ENCODE measurements at places on chromosomes 2 and 18.

GRCh38 chr2:65053199-65053598, 3.0 kb upstream of the CEP68 start:
- peak; percentile 54 for DNase-seq

DNA sequence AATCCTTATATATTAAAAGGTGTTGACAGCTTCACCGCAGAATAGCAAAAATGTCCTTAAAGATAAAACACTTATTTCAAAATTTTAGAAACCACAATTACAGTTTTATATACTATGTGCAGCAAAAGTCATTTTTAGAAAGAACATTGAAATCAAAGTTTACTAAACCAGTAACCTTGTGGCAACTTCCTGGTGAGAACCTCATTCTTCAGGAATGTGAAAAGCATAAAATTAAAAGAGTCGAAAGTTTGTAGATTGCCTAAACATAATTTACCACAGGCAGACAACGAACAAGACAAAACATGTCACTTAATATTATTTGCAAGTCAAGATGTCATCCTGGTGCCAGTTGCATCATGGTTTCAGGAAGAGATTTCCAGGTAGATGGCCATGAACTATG, 108.3 kb upstream of the NRP2 start:
- no peak for DNase-seq

GRCh38 chr18:76750269-76750668, 72.1 kb upstream of the ZNF236 start:
- DNase-seq, result no peak

DNA sequence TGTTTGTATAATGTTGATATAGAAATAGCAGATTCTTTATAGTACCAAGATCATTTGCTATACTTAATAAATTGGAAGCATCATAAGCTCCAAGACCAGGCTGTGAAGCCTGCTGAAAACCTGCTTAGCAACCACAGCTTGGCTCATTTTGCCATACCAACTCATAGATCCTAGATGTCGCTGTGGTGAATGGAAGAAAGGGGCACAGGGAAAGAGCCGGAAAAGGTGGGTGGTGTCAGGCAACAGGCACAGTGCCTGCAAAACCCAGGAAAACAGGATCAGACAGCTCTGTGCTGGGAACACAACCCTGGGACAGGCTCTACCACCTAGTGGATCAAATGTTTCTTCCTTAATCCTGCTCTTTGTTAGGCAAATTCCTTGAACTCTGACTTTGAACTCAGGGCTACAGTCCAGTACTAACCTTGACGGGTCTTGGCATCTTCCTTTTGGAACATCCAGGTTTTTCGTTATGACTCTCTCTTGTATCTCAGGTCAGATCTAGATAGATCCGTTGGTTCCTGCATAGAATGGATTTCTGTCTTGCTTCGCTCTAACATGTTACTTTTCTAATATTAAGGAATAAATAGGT, 31.6 kb downstream of the TWSG1 start:
- DNase-seq, result no peak

GRCh38 chr2:207950063-207950760, 75.1 kb downstream of the PLEKHM3 start:
- DNase-seq, result no peak

DNA sequence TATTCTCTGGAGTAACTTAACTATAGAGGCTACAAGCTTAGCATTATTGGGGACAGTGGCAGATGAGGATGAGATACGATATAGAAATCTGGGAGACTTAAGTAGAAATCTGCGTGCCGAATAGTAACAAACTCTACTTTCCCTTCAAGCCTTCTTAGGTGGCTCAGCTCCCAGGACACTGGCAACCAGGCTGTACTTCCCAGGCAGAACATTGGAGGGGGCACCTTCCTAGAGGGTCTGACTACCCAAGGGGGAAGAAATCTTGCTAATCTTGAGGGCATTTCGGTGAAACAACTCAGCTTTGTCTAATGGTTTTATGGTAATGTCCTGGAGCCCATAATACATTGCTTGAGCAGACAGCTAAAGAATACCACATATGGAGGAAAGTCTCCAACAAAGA, 126.2 kb upstream of the DTNA start:
- no peak for DNase-seq

GRCh38 chr2:22993250-22993649, 391.7 kb upstream of the KLHL29 start:
- DNase-seq, result no peak

- no peak for DNase-seq
These were observed 276.4 kb upstream of the HS6ST1 start for GRCh38 chr2:128594953-128595677.

DNA sequence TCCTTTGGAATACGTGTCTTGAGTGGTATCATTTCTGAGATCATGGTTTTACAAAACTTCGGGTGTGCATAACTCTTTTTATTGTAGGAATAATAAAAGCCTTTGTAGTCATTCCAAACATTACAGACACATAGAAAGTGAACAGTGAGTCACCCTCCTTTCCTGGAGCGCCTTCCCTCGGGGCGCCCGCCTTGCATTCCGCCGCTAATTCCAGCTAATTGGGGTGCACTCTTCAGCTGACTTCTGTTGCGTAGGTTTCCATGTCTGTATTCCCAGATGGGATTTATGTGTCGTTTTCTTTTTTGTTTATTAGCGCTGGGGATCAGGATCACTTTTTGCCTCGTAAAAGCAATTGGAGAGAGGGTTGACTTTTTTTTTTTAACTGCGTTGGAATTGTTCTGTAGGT, 18.7 kb downstream of the SH3BP4 start:
- no peak for DNase-seq

DNA sequence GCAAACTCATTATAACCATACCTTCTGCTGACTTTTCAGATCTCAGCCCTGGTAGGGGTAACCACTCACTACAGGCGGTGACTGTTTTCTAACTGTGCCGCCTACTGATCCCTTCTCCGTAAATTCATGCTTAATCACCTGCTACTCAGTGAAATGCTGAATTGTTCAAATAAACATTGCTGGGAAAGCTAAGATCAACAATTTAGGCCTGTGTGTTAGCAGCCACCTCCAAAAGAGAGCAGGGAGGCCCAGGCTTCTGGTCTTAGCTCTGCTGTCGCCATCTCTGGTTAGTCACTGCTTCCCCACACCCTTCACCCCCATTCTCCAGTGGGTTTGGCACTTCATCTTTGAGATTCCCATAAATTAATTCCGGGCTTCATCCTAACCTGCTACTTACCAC, 21.8 kb upstream of the NT5C1B start:
- no peak for DNase-seq

DNA sequence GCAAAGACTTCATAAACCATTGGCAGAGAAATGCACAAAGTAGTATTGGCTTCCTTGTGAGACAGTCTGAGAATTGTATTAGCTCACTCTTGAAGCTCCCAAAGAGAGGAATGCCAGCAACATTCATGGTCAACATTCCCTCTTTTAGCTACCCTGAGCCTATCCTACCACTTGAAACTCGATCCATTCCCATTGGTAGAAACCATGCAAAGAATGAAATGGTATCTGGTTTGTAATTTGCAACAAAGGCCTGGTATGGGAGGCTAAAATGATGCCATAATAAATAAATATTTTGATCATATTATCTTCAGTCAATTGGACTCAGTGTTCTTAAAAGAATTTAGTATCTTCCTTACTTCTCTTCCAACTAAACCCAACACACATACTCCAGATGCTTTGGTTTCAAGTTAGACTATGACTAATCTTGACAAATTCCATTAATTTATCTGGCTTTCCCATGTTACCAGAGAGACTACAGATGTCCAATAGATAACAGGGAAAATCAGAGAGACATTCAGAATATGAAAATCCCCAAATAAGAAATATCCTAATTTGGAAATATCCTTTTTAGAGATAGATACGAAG, 102.9 kb downstream of the DHRS9 start:
- no peak for DNase-seq

DNA sequence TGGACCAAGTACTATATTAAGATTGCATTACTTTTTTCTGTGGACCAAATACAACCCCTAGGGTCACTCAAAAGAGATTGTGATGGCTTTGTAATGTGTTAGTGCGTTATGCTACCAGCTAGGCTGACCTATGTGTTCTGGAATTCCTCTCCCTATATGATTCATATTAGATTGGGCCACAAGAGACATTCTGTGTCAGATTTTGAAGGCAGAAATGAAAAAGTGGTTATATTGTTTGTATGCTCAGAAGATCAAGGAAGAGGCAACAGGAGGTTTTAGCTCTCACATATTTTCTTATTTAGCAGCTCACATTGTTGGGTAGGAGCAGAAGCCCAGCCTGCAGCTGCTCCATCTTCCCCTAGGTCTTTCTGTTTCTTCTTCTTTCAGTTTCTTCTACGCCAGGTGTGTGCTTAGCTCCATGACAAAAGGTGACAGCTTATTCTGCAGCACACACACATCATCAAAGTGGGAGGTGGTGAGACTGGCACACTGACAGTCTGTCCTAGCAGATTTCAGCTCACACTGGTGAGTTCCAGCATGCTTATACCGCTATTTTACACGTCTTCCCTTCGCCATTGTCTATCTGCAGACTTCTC, 156.8 kb upstream of the UBE2E3 start:
- DNase-seq, result no peak

GRCh38 chr18:57035590-57035989, 111.3 kb upstream of the BOD1L2 start:
- DNase-seq, result no peak

DNA sequence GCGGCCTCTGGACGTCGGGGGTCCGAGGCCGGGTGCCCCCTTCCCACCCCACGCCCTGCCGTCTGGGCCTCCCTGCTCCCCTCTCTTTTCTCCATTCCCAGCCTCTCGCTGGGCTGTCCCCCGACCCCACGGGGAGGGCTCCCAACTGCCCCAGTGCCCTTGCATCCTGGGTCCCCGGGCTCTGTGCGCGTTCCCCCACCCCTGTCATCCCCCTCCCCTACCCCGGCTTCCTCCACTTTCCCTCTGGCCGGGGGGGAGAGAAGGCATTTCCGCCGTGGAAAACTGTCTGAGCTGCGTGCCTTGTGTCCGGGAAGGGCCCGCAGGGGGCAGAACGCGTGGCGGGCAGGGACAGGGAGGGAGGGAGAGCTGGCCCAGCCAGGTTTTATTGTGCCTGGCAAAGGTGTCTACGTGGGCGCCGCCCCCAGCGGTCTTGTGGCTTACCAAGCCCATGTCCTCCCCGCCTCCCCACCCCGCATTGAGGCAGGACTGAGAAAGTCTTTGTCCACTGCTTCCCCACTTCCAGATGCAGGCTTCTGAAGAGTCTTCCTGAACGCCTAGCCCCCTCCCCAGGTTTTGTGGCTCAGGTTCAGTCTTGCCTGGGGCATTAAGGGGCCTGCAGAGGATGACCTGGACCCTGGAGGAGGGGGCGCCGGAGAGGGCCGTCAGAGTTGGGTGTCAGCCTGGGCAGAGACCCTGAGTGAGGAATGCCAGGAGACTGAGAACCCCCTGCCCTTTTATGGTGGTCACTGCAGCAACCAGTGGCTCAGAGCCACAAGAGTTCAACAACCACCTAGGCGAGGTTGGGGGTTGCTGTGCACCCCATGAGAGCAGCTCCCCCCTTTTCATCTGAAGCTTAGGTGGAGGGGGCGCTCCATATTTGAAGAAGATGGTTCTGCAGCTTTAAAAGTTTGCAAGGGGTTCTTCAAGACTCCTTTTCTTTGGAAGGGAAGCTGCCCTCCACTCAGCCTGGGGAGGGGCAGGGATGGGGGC, 1.3 kb downstream of the ITM2C start:
- peak; percentile 35 for DNase-seq

DNA sequence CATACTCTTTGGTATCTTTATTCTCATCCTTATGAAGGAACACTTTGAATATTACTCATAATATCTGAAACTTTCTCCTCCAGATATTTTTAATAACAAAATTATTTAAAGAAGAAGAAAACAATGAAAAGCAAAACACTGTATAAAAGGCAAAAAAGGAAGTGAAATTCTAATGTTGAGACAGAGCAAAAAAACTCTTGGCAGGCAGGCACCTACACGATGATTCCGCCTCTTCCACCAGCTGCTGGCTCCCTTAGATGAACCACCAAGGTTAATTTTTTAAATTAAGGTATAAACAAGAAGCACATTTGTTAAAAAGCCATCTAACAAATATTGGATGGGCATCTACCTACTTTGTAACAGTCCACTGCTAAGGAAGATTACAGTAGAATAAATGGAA, 434.7 kb downstream of the EPHA4 start:
- DNase-seq, result no peak

DNA sequence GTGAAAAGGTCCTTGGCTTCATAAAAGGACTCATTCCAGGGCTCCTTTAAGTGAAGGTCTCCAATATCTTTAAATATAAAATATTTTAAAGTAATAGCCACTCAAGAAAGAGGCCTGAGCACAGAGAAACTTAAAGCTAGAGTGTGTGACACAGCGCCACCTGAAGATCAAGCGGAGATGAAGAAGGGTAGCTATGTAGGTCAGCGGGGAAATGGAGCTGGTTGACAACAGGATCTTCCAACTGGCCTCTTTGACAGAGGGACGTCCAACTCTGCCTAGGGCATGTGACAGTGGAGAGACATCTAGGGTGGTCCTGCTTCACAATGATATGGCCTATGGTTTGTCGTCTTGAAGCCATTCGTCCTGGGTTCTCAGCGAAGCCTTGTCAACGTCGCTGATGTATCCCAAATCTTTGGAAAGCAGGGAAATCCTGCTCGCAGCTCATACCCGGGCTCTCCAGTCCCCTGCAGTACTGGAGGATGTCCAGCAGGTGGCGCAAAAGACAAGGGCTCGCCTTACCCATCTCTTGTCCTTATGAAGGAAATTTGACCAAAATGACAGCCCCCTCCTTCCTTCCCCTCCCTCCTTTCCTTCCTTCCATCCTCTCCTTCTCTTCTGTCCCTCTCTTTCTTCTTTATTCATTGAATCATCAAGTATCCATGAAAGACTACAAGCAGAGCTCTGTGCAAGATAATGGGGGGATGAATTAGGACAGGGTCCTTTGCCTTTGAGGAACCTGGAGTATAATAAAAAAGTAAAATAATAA, 59.6 kb downstream of the LONRF2 start:
- peak; percentile 72 for DNase-seq

- DNase-seq, result no peak
These were observed 303.9 kb upstream of the DLGAP1 start for GRCh38 chr18:4758980-4759379.

DNA sequence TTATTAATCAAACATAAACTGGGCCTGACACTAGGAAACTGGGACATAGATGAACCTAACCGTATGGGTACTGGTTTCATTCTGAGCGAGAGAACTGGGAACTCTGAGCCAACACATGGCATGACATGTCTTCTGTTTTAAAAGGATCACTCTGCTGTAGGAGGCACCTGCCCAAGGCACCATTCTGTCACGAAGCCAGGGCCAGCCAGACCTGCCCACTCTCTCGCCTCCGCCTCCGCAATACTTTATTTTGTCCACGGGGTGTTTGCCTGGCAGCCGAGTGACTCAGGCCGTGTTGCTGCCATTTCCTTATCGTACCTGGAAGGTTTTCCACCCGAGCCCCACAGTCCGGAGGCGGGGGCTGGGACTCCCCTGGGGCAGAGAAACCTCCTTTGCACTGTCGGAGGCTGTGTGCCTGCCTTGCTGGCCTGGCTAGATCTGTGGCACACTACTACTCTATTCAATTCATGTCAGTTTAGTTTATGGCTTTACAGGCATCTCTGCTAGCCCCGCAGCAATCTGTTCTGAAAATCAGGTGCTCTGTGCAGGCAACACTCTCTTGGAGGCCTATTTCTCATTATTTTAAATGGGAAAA, 120.4 kb upstream of the ACKR3 start:
- peak; percentile 13 for DNase-seq

GRCh38 chr18:55587418-55588110, 428 bp downstream of the TCF4 start:
- DNase-seq, result no peak
